ENCODE measurements at places on chromosomes 2 and 18. TPM values are rescaled to one million over a fixed set of nuclear protein-coding genes. Genes with fewer than 3 reads are reported as not detected.

The CXCR2 gene
- 1.5 TPM for polyA plus RNA-seq

The MAL gene
- not detected for polyA plus RNA-seq

The UGT1A8 gene
- polyA plus RNA-seq, result 0.41 TPM

The OSBPL1A gene
- 26.2 TPM for polyA plus RNA-seq

The IL36G gene
- polyA plus RNA-seq, result 62.8 TPM

The CCDC150 gene
- 0.86 TPM for polyA plus RNA-seq

The KDSR gene
- polyA plus RNA-seq, result 68.6 TPM

The SPEG gene
- 18.8 TPM for polyA plus RNA-seq

The CPO gene
- polyA plus RNA-seq, result 0.25 TPM

The HOXD1 gene
- polyA plus RNA-seq, result not detected

The MAPK4 gene
- polyA plus RNA-seq, result not detected

The RNF152 gene
- 10.1 TPM for polyA plus RNA-seq

The CHRNG gene
- polyA plus RNA-seq, result not detected

The SPDYA gene
- 0.22 TPM for polyA plus RNA-seq

The LRP2 gene
- polyA plus RNA-seq, result not detected

The LINC00305 gene
- not detected for polyA plus RNA-seq

The IDH1 gene
- 116 TPM for polyA plus RNA-seq

Data from keratinocyte (primary cell).